Activated CD4-positive, alpha-beta memory T cell treated with anti-CD3 and anti-CD28 coated beads for 36 hours (primary cell): ENCODE measurements at places on chromosomes 2 and 18. TPM values are rescaled to one million over a fixed set of nuclear protein-coding genes. Genes with fewer than 3 reads are reported as not detected.
A peak's percentile ranks its signal among the peaks of the same experiment; 100 is the strongest.

The RSAD2 gene
- total RNA-seq = 8.6 TPM

GRCh38 chr2:128821010-128821409 lies 502.3 kb upstream of the HS6ST1 start:
- peaks cover 6% of the 10 kb centered on the region for H3K27me3 ChIP-seq
- H3K4me1 ChIP-seq = no peaks in the 10 kb centered on the region
- H3K4me3 ChIP-seq = no peak overlapping the region

The CHRNG gene
- total RNA-seq = not detected

The NABP1 gene
- total RNA-seq = 65.1 TPM

The WNT6 gene
- total RNA-seq = 0.40 TPM

- no peaks in the 10 kb centered on the region for H3K36me3 ChIP-seq
- peaks cover 48% of the 10 kb centered on the region for H3K4me1 ChIP-seq
- no peaks in the 10 kb centered on the region for H3K27me3 ChIP-seq
- peak; percentile 68 for DNase-seq
- no peak overlapping the region for H3K4me3 ChIP-seq
Measured at GRCh38 chr2:31318361-31319336, 84.7 kb downstream of the EHD3 start.

The IL18RAP gene
- 9.0 TPM for total RNA-seq

- H3K4me1 ChIP-seq = no peaks in the 10 kb centered on the region
- DNase-seq = no peak
- H3K4me3 ChIP-seq = no peak overlapping the region
- H3K36me3 ChIP-seq = no peaks in the 10 kb centered on the region
Measured at GRCh38 chr2:1676913-1677820, 67.1 kb downstream of the PXDN start.

GRCh38 chr2:55962915-55963314 lies 39.3 kb upstream of the EFEMP1 start:
- no peaks in the 10 kb centered on the region for H3K36me3 ChIP-seq
- no peak overlapping the region for H3K4me3 ChIP-seq
- no peak for DNase-seq
- peaks cover 2% of the 10 kb centered on the region for H3K27me3 ChIP-seq
- no peak overlapping the region for H3K27ac ChIP-seq
- no peaks in the 10 kb centered on the region for H3K4me1 ChIP-seq
